ENCODE measurements at places on chromosomes 2 and 18. TPM values are rescaled to one million over a fixed set of nuclear protein-coding genes. Genes with fewer than 3 reads are reported as not detected.

Gene PDE11A
- 0.04 TPM for total RNA-seq

Gene SKOR2
- total RNA-seq = not detected

Gene ALLC
- total RNA-seq = not detected

Gene POTEJ
- total RNA-seq = 0.07 TPM

Gene FRZB
- total RNA-seq = not detected

Gene MC4R
- not detected for total RNA-seq

Gene DRC1
- total RNA-seq = 0.18 TPM

Gene BARD1
- total RNA-seq = 21.2 TPM

Gene VAMP8
- total RNA-seq = 14.6 TPM

Gene ASIC4
- total RNA-seq = not detected

DNA sequence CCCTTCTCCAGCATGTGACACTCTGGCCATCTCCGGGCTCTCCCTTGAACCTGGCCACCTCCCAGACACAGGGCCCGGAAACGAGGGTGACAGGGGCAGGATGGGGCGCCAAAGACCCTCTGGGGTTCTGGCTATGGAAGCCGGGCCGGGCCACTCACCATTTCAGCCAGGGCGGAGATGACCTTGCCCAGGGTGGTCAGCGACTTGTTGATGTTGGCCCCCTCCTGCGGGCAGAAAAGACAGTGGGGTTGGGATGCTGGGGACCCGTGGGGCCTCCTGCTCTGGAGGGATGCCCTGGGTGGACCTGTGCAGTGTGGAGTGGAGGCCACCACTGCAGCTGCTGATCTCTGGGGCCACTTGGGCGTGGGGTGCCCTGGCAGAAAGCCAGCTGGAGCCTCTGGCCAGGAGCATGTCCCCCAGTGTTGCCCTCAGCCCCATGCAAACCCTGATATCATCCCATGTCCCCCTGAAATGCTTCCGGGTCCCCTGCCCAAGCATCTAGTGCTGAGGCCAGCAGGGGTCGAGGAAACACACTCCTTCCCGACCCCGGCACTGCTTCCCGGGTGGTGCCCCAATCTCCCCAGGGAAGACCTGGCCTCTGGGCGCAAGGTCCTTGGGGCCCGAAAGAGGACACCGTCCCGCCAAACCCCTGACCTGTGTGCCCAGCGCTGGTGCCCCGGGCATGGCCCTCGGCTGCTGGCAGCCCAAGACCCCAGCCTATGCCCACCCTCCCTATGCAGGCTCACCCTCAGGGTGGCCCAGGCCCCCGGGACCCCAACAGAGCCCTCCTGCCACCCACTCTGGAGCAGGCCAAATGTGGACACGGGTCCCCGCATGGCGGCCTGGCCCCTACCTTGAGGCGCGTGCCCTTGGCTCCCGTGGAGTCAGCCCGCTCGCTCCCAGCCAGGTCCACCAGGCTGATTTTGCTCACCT, 36.9 kb downstream of the KIF1A start:
- no peak for DNase-seq

DNA sequence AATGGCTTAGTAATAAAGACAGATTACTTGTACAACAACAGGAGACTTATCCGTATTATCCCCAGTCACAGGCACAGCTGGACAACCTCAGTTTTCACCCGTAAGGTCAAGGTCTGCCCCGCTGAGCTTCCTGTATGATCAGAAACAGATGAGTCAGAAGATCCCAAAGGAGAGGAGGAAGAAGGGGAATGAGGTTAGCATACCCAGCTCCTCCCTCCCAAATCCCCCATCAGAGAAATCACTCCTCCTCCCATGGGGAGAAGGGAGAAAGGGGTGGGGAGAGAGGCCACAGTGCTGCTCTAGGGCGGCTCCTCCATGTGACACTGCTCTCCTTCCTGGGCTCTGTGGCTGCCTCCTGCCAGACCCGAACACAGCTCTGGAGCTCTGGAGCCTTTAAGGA, 53.8 kb upstream of the SPTBN1 start:
- DNase-seq = peak; percentile 22

GRCh38 chr2:114688241-114688640, 245.8 kb downstream of the DPP10 start:
- no peak for DNase-seq

DNA sequence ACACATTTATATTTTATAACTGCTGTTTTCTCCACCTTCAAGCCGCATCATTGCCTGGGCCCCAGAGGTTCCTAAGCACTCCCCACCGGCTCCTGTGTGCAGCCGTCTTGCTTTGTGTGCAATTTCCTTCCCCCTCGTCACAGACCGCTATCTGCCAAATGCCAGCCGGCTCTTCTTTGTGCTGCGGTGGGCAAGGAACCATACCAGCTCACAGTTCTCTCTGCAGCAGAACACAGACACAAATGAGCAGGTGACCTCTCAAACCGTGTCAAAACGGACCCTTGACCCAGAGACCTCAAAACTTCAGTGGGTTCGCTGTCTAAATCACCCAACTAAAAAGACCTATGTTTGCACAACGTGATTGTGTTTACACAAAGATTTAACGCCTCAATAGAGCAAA, 58.2 kb downstream of the KLF7 start:
- DNase-seq = no peak

DNA sequence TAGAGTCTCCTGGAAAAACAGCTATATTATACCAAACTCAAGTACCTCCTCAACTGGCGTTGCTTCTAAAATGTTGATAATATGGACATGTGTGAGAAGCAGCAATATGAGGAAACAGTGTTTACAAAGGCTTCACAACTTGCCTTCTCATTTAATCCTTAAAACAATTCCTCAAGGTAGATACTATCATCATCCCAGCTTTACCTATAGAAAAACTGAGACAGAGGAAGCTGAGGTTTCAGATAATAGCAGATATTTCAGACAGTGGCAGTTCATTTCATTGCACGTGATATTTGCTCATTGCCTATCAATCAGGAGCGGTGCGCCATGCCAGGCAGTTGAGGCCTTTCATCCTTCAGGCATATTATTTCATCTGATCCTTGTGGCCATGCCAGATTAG, 8.3 kb downstream of the GALNT5 start:
- no peak for DNase-seq

DNA sequence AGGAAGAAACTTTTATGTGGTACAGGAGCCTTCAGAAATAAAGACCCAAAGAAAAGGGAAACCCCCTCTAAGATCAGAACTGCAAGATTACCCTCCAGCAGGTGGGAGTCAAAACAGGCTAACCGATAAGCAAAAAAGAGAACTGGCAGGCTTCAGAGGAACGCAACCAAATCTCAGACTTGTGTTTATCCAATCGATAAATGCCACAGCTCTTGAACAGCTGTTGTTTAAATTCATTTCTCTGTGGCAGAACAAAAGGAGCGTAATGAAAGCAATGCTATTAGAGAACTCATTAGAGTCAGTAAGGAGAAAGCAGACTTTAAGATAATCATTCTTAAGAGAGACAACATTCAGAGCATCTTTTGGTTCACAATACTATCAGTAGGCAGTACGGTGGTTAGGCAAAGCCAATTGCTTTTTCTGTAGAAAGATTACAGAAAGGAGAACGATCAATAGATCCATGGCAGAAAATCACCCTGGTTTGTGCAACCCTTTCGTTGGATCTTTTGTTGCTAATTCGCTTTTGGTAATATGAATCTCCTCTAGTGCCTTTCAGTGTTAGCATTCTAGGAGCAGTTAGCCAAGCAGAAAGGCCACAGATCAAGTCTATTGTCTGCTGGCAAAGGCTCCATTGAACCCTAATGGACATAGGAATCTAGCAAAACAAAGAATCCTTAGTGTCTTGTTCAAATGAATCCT, 476.4 kb upstream of the CHST9 start:
- DNase-seq = no peak

DNA sequence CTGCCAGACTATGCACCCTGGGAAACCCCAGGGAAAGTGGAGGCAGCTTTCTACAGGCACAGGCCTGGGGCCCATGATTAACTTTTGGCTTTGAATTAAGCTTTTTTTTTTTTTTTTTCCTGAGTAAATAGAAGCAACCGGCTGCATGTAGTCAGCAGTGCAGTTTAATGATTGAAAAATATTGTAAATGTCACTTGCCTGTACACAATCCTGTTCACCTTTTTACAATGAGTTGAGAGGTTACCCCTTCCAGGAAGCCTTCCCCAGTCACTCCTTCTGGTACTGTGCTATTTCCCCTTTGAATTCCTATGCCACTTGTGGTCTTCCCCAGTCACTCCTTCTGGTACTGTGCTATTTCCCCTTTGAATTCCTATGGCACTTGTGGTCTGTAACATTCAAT, 475.6 kb downstream of the TDRD15 start:
- no peak for DNase-seq

GRCh38 chr2:8438996-8439395, 242.9 kb upstream of the ID2 start:
- no peak for DNase-seq

DNA sequence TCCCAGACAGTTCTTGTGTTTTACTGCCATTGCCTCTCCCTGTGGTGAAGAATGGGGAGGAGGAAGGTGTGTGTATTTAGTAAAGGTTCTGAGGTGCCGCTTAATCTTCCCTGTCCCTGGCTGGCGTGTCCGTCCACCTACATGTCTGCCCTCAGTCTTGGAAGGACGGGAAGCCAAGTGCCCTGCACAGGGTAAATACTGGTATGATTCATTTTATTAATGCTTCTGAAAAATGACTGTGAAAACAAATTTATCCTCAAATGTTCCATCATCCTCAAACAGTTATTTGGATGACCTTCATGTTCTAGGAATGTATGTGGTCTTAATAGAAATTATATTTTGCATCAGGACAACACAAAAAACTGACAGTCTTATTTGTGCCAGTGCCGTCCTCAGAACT, 6.6 kb downstream of the EPAS1 start:
- DNase-seq = no peak

DNA sequence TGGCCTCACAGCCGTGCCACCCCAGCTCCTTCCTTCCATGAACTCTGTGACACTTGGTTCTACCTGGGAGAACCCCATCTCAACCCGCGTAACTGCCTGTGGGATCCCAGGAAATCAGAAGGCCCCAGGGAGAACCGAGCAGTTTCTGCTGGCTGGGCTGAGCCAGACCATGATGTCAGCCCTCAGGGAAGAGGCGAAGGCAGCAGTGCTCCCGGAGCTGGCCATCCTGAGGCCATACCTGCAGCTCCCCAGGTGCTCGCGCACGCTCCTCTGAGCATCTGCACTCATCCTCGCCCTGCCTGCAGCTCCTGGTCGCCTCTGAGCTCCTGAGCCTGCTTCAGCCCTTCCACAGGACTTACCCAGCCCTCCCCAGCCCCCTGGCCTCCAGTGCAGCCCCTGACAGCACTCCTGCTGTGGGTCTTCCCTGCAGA, 186.1 kb downstream of the SEPTIN10 start:
- no peak for DNase-seq

DNA sequence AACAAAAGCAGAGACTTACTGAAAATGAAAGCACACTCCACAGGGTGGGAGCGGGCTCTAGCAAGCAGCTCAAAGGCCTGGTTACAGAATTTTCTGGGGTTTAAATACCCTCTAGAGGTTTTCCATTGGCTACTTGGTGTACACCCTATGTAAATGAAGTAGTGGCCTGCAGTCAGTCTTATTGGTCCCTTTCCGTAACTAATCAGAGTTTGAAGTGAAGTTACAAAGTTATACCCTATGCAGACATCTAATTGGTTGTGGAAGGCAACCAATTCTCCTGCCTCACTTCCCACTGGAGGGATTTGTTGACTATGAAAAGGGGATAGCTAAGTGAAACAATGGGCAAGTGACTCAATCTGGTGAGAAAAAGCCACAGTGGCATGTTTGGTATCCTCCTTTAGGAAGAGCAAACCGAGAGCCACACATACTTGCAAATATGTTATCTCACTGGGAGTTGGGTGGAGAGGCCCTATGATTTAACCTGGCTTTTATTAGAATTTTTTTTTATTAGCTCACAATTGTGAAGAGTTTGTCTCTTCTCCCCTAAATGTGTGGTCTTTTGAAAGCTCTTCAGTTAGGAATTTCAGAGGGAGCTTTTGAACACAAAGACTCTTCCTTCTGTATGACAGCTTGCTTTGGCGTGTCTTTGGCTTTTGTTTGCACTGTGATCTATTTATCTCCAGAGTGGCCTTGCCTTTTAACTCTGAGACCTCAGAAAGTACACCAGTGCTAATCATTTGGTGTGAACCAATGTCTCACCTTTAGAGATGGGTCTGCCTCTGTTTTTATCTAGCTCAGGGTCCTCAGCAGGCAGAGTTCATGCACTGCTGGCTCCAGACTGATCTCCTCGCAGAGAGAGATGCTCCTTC, 69.6 kb downstream of the MAP4K4 start:
- DNase-seq = peak; percentile 73

- no peak for DNase-seq
Measured at GRCh38 chr2:714005-714741, 37.0 kb upstream of the TMEM18 start.

- no peak for DNase-seq
Measured at GRCh38 chr2:84653302-84653701, 137.0 kb downstream of the DNAH6 start.

DNA sequence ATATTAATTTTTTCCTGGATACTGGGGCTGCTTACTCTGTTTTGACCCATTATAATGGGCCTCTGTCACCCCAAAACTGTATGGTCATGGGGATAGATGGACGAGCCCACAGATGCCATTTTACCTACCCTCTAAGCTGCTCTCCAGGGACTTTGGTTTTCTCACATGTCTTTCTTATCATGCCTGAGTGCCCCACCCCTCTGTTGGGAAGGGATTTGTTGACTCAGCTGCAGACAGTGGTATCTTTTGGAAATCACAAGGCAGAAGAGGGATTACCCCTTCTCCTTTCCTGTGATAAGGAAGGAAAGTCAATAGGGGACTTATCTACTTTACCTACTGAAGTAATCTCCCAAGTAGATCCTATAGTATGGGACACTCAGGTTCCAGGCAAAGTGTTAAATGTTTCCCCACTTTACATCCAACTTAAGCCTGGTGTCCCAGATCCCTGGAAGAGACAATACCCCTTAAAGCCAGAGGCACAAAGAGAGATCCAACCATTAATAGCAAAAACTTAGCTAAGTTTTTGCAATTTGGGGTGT, 182.7 kb downstream of the RNF152 start:
- DNase-seq = no peak

GRCh38 chr2:84636080-84636971, 120.0 kb downstream of the DNAH6 start:
- no peak for DNase-seq

DNA sequence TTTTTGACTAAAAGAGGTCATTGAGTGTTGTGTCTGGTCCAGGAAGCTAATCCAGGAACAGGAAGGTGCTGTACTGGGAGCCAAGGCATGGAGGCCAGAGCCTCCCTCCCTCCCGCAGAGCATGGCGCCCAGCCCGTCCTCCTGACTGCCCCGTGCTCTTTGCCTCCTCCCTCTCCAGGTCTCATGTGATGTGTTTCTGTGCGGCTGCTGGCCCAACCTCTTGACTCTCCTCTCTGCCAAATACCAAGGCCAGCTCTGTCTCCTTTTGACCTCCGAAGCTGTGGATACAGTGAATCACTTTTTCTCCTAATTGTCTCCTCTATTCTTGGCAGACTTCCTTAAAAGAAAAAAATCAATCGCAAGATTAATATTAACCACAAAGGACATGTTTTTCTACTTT, 284.1 kb downstream of the PHLPP1 start:
- peak; percentile 83 for DNase-seq

Measured in pulmonary artery endothelial cell (primary cell).